ENCODE measurements at places on chromosomes 13 and 19.

DNA sequence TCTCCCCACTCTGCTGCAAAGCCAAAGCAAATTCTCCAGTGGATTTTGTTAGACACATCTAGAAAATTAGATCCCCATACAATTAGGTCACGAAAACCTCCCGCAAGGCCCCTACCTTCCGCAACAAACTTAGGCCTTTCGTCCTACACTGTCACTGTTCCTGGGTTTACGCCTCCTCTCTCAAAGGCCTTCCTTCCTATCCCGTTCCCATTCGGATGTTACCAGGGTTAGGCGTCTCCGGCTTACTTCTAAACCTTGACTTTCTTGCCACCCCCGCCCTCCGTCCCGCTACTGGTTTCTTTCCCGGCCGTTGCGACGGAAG lies 754 bp downstream of the RNF6 start:
- DNase-seq = no peak

DNA sequence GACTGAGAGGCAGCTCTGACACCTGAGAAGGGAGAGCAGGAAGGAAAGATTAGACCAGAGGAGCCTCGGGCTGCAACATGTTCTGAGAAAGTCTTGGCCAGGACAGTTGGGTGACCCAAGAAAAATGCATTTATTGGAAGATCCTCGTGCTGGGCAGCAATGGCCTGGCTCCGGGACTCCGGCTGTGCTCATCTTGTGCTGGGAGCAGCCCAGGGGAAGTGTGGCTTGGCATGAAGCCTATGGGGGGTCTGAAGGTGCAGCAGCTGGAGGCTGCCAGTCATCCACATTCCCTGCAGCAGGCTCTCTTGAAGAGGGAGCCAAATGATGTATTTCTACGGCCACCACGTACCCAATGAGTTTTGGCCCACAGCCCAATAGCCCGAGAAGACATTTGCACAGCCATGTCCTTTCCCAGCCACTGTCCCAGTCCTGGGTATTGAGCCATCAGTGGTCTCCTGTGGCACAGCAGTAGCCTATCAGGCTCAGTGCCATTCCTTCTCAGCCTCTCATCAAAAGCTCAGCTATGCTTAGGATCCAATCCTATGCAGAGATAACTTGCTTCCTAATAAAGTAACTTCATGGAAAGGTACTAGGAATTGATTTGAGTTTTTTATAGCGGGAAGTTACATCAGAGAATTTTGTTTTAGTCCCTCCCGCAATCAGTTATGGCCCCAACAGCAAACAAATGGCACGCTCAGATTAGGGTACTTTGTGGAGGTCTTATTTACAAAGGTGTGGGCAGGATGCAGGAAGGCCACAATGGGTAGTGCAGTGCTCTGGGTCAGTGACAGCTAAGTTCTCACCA lies 76.0 kb upstream of the MEDAG start:
- DNase-seq = no peak

GRCh38 chr13:56718791-56719190 lies 421.9 kb upstream of the PRR20A start:
- DNase-seq = no peak

DNA sequence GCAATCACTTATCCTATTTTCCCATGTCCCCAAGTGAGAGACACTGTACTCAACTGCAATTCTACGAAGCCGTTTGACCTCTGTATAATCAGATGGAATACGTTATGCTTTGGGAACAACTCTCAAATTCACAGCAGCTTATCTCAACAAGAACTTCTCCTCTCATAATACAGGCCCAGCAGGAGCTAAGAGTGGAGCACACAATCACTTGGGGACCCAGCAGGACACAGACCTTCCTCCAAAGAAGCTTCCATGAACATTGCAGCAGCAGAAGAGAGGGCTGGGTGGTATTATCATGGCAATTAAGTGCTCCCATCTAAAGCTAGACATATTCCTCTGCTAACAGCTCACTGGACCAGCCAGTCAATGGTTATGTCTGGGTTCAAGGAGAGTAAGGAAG lies 428.3 kb upstream of the MIR17HG start:
- no peak for DNase-seq

DNA sequence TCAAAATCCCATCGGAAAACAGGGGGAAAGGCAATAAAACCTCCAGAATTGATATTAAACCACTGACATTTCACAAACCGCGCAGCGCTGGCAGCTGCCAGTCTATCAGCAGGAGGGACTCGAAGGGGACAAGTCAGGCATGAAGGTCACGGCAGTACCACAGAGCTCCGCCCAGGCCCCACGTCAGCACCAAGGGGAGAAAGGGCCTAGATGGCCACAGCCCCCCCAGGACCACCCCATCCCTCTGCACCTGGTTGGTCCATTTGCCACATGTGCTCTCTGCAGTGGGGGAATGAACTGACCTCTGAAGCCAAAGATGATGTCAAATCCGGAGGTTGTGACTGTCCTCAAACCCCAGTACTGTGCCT lies 9.5 kb upstream of the VSTM2B start:
- DNase-seq = no peak

All from hippocampal formation (tissue), 2 donors.